HCEC 1CT (cell line): ENCODE measurements at places on chromosomes 16 and 17.

GRCh38 chr17:79548116-79548515, 62.7 kb downstream of the RBFOX3 start:
- no peak for DNase-seq

DNA sequence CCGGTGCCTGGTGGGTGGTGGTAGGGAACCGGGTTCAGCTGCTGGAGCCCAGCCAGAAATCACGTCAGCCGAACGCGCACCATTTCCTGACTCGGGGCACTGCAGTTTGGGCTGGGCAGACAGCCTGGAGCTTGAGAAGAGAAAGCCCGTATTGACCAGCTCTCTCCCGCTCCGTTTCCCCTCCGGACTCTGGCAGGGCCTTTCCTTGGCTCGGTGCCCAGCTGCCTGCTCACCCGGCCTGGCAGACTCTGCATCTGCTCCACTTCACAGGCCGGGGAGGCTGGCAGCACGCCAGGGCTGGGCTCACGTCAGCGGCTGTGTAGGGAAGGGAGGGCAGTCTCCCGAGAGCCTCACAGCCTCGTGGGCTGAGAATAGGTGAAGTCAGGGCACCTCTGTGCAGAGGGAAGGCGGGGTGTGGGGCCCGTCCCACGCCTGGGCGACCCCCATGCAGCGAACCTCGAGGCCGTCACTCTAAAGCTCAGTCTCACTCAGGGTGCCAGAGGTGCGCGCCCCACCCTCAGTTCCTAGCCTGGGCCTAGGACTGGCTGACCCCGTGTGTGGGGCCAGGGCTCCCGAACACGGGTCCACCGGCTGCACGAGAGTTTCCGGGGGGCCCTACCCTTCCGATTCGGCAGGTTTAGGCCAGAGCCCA, 59.1 kb downstream of the OR1D5 start:
- DNase-seq, result peak; percentile 85

- DNase-seq, result no peak
Measured at GRCh38 chr16:76235025-76235424, 42.2 kb upstream of the CNTNAP4 start.

GRCh38 chr17:42484304-42484703, 25.6 kb downstream of the ATP6V0A1 start:
- DNase-seq, result no peak

DNA sequence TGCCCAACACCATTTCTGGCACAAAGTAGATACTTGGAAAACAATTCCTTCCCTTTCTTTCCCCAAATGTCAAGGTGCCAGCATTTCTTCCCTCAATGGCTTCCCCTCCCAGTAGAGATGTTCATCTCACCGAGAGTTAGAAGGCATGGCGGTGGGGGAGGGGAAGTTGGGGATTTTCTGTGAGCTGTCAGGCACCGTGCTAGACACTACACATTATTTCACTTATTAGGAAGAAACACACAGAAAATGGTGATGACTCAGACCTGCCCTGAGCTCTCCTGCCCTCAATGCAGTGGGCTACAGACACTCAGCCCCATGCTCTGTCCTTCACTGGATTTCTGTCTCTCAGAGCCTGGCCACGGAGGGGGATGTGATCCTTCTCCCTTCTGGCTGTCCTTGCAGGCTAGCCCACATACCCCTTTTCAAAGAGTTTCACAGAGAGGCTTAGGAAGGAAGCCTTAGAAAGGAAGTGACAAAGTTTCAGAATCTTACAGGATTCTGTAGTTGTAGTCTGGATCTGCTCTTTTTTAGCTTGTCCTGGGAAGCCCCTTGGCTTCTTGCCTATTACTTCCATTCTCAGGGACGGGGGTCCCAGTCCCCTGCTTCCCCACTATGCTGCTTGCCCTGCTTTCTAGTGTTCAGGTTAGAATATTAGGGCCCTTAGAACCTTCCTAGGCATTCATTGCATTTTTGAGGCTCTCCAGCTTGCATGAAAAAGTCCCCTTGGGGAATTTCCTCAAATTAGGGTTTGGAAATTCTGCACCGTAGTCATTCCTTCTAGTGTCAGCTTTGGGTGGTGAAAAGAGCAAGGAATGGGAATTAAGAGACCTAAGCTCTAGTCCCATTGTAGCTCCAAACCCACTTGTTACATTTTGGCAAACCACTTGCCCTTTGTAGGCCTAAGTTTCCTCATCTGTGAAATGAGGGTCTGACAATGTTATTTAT, 12.2 kb upstream of the CCL5 start:
- DNase-seq, result no peak

DNA sequence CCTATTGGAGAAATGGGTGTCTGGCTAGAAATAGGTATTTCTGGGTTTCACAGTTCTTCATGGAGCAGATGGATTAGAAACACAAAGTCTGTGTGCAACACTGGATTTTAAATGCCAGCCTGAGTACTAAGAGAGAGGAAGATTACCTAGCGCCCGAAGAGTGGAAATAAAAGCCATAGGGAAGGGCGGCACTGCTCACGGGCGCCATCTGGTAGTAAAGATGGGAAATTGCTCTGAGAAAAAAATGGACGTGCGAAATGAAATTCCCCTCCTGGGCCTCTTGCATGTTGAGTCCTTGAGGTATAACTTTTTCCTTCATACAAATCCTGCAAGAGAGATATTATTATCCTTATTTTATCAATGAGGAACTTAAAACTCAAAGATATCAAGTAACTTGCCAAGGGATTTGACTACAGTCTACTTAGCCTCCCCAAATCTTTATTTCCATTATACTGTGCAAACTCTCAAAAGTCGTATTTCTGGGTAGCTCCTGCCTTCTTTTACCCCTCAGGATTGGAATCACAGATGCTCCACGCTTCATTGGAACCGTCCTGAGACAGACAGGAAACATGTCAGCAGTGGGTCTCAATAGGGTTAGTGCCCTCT, 72.8 kb downstream of the MMD start:
- peak; percentile 34 for DNase-seq

- no peak for DNase-seq
Measured at GRCh38 chr17:55224746-55225145, 40.0 kb upstream of the HLF start.

- no peak for DNase-seq
Measured at GRCh38 chr16:85312642-85313525, 200.6 kb upstream of the CIBAR2 start.

DNA sequence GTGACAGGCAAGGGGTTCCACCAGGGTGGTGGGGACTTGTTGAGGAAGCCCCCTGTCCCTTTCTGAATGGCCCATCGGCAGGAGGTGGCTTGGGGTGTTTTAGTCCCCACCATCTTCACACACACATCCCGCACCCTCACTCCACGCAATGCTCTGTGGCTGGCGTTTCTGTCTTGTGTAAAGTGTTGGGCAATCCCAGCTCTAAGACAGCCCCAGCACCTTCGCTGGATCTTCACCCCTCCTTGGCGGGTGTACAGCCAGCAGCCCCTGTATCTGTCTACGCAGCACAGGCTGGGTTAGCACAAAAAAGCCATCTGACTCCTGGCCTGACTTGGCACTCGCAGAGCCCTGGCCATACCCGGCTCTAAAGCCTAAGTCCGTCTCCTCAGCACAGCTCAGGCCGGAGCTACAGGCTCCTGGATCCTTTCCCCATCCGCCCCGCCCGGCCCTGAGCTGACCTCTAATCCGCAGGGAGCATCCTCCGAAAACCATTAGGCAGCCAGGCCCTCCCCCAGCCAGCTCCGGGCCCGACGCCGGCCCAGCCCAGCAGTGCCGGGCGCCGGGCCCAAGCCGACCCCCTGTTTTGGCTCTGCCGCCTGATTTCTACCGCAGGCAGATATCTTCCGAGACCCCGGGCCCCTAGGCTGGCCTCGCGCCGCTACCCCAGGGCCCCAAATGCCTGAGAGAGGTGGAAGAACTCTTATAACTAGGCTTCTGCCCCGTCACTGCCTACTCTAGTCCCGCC, 42.4 kb upstream of the TAC4 start:
- DNase-seq, result no peak

- DNase-seq, result no peak
Measured at GRCh38 chr16:89565256-89565505, 4.7 kb downstream of the RPL13 start.

DNA sequence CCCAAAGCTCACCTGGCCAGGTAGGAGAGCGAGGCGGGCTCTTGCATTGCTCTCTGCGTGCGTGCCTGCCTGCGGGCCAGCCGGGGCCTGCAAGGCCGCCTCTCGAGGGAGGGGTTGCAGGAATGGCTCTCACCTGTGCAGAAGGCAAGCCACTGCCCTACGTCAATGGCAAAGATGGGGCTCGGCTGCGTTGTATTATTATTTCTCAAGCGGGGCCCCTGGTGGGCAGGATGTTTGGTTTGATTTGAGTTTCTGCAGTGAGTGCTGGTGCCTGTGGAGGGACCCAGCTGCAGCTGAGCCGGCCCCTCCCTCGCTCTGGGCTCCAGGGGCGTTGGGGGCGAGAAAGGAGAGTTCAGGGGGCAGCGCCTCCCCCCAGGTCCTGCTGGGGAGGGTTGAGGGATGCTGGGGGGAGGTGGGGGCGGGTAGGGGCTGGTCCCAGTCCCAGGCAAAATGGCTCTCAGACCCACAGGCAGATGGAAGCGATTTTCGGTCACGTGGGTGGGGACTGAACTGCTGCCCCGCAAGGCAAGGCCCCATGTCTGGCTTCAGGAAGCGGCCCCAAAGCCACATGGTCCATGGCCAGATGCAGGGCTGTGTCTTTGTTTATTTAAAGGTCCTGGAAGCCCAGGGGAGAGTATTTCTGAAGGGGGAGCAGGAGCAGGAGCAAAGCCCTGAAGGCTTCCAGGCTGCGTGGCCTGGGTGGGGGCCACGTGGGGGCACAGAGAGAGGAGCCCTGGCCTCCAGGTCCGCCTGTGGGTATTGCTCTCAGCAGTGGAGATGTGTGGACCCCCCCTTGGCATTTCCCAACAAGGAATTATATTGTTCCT, 338.8 kb downstream of the SEC14L1 start:
- no peak for DNase-seq

DNA sequence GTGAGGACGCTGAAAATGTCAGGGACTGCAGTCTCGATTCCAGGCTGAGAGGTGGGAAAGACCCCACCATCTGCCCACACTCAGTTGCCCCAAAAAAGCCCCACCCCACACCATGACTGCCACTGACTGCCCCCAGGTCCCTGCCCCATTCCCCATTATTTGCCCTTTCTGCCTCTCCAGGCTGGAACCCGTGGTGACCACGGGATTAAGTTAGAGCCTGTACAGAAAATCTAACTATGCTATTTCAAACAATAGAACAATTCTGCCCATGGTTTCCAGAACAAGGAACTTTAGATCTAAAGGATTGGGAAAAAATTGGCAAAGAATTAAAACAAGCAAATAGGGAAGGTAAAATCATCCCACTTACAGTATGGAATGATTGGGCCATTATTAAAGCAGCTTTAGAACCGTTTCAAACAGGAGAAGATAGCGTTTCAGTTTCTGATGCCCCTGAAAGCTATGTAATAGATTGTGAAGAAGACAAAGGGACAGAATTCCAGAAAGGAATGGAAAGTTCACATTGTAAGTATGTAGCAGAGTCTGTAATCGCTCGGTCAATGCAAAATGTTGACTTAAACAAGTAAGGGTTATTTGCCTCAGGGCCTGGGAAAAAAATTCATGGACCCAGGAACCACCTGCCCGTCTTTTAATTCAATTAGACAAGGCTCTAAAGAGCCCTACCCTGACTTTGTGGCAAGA, 14.4 kb downstream of the FLYWCH1 start:
- DNase-seq, result no peak

GRCh38 chr17:3771140-3771539, 29.8 kb downstream of the ITGAE start:
- no peak for DNase-seq

DNA sequence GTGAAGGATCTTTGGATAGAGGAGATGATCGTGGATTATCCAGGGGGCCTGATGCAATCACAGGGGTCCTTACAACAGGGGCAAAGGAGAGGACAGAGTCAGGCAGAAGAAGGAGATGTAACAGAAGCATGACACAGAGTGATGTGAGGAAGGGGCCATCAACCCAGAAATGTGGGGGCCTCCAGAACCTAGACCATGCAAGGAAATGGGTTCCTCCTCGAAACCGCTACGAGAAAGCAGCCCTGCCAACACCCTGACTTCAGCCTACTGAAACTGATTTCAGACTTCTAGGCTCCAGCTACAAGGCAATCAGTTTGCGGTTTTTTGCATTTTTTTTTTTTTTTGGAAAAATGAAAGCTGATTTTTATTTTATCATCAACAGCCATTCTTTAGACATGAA, 34.0 kb downstream of the ZFHX3 start:
- no peak for DNase-seq

GRCh38 chr17:36127199-36127893, 23.7 kb downstream of the CCL4 start:
- no peak for DNase-seq

DNA sequence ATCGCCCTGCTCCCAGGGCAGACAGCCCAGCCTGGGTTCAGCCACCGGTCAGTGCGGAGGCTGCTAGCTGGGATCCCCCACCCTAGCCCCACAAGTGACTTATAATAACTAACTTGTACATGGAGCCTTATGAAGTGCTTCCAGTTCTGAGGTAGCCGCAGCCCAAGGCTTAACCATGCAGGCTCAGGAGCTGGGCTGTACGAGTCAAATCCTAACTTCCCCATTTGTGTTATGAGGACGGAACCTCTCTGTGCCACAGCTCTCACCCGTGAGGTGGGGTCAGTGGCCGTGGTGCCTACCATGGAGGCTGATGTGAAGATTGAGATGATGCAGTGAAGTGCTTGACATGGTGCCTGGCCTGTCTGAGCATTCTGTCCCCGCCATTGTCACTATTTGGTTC, 27.8 kb upstream of the GOSR2 start:
- no peak for DNase-seq

DNA sequence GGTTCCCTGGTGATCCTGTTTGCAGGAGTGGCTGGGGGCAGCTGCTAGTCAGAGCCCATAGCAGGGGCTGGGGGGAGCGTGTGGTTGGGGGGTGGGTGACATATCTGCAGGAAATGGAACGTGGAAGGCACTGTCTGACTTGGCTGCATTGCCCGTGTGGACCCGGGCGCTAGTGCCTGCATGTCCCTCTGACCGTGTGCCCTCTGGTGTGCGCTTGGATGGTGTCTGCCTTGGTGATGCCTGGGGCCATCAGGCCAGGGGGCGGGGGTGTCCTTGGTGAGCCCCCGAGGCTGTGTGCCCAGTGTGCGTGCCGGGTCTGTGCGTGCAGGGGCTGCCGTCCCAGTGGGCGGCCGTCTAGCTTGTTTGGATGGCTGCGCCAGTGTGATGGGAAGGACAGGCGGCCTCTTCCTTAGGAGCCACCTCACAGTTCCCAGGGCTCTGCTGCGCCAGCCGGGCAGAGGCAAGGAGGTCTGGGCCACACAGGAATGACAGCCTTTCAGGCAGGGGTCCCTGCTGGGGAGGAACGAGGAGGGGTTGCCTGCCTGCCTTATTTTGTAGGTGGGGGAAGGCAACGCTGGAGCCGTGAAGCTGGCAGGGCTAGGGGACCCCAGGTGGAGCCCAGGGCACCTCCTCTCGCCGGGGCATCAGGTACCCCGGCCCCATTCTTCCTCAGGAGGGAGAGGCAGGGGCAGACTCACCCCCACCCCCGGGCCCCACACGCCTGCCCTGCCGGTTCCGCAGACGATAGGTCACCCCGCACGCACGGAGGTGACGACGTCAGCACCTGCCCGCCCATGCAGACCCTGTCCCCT, 693 bp downstream of the NDRG4 start:
- DNase-seq, result no peak
